ENCODE measurements at places on chromosomes 11 and 22. TPM values are rescaled to one million over a fixed set of nuclear protein-coding genes. Genes with fewer than 3 reads are reported as not detected.

DNA sequence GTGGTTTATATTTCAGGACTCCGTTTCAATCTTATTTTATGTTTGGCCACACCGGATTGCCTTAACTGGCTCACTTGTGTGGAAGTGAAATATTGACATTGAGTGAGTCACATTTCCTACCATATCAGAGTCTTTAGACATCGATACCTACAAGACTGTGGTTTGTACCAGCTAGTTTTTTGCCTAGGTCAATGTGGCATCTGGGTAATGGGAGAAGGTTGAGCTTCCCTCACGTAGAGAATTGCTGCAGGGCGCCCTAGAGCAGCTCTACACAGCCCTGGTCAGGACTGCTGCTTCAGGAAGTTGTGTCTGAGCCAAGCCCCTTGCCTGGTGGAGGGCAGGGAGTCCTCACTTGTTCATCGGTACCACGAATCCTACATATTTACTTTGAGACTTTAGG is 1.6 kb downstream of the GRAMD1B start:
- H3K4me3 ChIP-seq = peak overlapping the region; percentile 82
- H3K27ac ChIP-seq = peak overlapping the region; percentile 75
- peak; percentile 27 for DNase-seq
- H3K27me3 ChIP-seq = no peaks in the 10 kb centered on the region
- peaks cover 15% of the 10 kb centered on the region for H3K36me3 ChIP-seq

- H3K27ac ChIP-seq = peak overlapping the region; percentile 89
- DNase-seq = peak; percentile 87
- H3K27me3 ChIP-seq = no peaks in the 10 kb centered on the region
- peaks cover 31% of the 10 kb centered on the region for H3K4me1 ChIP-seq
These were observed 451 bp upstream of the HDHD5 start for GRCh38 chr22:17159504-17159951.

GRCh38 chr11:83175815-83176214 is 17.7 kb upstream of the ANKRD42 start:
- H3K36me3 ChIP-seq = peaks cover 46% of the 10 kb centered on the region
- no peaks in the 10 kb centered on the region for H3K27me3 ChIP-seq
- H3K27ac ChIP-seq = peak overlapping the region; percentile 26

DNA sequence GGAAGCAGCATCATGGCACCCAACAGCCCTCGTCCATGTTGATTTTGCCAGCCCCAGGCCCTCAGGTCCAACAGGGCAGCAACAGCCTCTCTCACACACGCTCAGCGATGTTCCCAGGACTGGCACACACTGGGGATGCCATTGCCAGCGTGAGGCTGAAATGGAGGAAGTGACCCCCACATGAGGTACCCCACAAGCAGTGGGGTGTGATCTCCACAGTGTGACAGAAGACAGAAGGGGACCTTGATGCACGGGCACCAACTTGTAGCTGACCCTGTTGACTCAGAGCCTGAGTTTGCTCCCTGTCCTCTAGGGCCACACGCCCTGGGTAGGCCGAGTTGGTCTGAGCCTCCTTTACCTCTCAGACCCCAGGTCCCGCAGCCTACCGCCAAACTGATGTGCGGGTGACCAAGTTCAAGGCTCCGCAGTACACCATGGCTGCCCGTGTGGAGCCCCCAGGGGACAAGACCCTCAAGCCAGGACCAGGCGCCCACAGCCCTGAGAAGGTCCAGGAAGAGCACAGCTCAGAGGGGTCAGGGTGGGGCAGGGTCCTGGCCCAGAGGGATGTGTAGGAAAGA is 6.2 kb downstream of the SCGB1C1 start:
- H3K36me3 ChIP-seq = peaks cover 10% of the 10 kb centered on the region
- H3K4me1 ChIP-seq = peaks cover 32% of the 10 kb centered on the region
- H3K27me3 ChIP-seq = no peaks in the 10 kb centered on the region
- no peak overlapping the region for H3K4me3 ChIP-seq
- peak; percentile 3 for DNase-seq

- no peak overlapping the region for H3K4me3 ChIP-seq
- no peak for DNase-seq
- no peaks in the 10 kb centered on the region for H3K36me3 ChIP-seq
- no peaks in the 10 kb centered on the region for H3K27me3 ChIP-seq
- no peak overlapping the region for H3K27ac ChIP-seq
These were observed 206.0 kb upstream of the CHORDC1 start for GRCh38 chr11:90428836-90429235.

DNA sequence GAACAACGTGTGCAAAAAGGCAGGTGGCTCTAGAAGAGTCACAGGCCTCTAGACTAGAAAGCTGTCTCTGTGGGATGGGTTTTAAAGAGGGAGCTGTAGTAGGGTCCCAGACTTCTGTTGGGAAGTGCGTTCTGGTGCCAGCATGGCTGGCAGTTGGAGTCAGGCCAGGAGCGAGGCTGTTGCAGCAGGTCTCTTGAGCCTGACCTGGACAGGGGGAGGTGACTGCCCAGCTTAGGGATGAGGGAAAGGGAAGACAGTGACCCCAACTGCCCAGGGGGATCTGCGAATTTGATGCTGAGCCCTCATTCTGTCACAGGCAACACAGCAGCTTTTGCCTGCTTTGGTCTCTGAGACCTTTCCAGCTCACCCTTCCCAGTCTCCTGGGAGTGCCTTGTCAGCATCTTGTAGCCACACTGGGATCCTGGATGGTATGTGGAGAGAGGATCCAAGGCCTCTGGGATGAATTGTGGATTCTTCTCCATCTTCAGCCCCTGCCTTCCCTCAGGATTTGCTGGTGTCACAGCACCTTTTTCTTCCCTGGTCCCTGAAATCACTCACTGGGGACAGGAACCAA is 3.4 kb downstream of the TSKU start:
- peaks cover 20% of the 10 kb centered on the region for H3K27me3 ChIP-seq
- peaks cover 19% of the 10 kb centered on the region for H3K4me1 ChIP-seq
- no peak for DNase-seq
- no peak overlapping the region for H3K4me3 ChIP-seq

DNA sequence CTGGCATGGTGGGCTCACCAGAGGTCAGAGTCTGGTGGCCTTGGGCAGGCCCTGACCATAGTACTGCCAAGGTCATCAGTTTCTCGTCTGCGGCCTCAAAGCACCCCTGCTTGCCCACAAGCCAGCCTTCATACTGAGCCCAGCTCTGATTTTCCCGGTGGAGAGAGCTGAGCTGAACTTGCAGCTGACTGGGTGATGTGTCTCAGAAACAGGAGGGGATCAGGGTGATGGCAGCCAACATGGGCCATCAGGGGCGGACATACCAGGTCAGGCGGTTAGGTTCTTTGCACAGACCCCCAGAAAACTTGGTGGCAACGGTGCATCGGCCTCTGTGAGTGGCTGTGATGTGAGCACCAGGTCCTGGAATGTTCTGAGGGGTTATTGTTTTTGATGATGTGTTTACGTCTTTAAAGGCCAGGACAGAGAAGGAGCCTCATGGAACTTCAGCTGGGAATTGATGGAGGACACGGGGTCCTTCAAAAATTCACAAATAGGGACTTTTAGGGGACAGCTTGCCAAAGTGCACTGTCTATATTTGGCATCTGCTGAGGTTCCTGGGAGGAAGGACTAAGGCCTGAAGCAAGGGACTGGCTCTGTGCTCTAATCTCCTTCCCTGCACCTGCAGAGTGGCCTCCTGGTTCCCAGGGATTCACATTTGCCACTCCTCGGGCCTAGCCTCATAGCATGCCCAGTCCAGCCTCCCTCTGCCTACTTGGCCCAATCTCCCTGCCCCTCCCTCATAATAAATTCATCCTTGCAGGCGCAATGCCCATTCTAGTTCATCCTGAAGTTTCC is 131.2 kb downstream of the OSBP2 start:
- DNase-seq = no peak
- H3K27ac ChIP-seq = no peak overlapping the region
- H3K36me3 ChIP-seq = no peaks in the 10 kb centered on the region
- peaks cover 11% of the 10 kb centered on the region for H3K4me1 ChIP-seq
- H3K27me3 ChIP-seq = peaks cover 33% of the 10 kb centered on the region

- H3K27ac ChIP-seq = no peak overlapping the region
- H3K27me3 ChIP-seq = peaks cover 17% of the 10 kb centered on the region
- no peak overlapping the region for H3K4me3 ChIP-seq
- no peak for DNase-seq
- no peaks in the 10 kb centered on the region for H3K4me1 ChIP-seq
These were observed 10.3 kb upstream of the CYB5R2 start for GRCh38 chr11:7683571-7683970.

DNA sequence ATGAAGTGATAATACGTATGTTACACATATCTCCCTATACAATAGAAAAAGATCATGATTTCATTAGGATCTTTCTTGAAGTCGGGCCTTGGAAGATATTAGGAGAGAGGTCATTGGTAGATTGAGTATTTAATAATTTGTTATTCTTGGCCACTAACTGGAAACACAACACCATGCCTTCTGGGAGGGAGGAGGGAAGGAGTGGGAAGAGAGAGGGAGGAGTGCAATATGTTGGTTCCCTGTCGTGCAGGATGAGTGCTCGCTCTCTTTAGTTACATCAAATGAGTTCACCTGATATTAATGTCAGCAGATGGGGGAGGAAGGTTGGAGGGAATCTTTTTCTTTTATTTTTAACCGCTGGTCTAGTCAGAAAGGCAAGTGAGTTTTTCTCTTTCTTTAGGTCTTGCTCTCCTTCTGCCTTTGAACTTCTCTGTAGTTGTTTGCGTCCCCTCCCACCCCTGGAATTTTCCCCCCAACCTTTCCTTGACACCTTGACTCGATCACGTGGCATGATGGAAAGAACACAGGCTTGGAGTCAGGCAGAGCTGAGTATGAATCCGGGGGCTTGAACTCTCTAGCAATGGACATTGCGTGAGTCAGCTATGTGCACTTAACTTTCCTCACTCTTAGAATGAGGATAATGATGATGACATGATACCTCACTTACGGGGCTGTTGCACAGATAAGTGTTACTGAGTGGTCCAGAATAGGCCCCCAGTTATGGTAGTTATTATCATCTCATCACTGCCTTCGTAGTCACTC is 6.2 kb downstream of the ADAMTS15 start:
- no peaks in the 10 kb centered on the region for H3K36me3 ChIP-seq
- H3K4me1 ChIP-seq = no peaks in the 10 kb centered on the region
- H3K27ac ChIP-seq = no peak overlapping the region
- H3K27me3 ChIP-seq = peaks cover 19% of the 10 kb centered on the region

DNA sequence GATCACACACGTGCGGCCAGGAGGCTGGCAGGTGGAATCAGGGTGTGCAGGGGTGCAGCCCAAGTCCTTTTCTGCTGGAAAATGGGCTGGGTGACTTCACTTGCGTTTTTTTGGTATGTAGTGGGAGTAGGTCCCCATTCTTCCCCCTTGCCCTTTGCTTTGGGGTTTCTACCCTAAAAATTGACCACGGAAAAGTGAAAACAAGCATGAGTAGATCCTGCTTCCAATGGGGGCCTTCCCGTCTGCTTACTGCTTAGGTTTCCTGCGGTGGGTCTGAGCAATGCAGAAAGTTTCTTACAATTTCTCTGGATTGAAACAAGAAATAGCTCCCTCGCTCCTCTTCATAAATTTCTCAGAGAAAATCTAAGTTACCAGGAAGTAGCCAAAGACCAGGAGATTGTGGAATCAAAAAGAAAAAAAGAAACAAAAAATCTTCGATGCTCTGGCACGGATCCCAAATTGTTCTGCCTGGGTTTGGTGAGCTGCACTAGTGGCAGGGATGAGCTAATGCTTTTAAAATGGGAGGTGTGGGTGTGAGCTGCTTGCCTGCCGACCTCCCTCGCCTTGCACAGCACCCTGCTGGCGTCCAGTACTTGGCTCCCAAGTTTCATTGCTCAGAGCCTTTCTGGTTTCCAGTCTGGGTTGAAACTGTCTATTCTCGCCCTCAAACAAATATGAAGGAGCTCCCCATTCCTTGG is 2.4 kb downstream of the TIMP3 start:
- peaks cover 41% of the 10 kb centered on the region for H3K27me3 ChIP-seq
- H3K4me3 ChIP-seq = no peak overlapping the region
- no peak overlapping the region for H3K27ac ChIP-seq
- H3K36me3 ChIP-seq = no peaks in the 10 kb centered on the region
- no peak for DNase-seq

DNA sequence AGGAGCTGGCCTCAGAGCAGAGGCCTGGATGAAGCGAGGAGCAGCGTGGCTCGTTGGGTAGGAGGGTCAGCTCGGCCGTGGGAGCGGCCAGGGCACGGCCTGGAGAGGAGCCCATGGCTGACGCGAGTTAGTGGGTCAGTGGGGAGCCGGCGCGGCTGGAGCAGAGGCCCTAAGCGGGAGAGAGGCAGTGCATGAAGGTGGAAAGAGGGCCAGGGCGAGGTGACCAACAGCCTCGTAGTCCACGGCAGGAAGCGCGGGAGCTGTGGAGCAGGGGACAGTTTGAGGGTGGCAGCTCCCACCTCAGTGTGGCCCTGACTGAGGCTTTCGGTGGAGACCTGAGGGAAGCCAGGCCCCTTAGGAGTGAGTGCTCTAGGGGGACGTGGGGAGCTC is 24.1 kb downstream of the DCPS start:
- DNase-seq = no peak
- no peak overlapping the region for H3K4me3 ChIP-seq
- H3K36me3 ChIP-seq = peaks cover 4% of the 10 kb centered on the region
- no peak overlapping the region for H3K27ac ChIP-seq
- H3K27me3 ChIP-seq = no peaks in the 10 kb centered on the region
- peaks cover 17% of the 10 kb centered on the region for H3K4me1 ChIP-seq

GRCh38 chr11:116168459-116168787 is 604.4 kb downstream of the BUD13 start:
- H3K27ac ChIP-seq = no peak overlapping the region
- no peak for DNase-seq
- H3K4me3 ChIP-seq = no peak overlapping the region
- no peaks in the 10 kb centered on the region for H3K4me1 ChIP-seq
- no peaks in the 10 kb centered on the region for H3K36me3 ChIP-seq
- H3K27me3 ChIP-seq = peaks cover 2% of the 10 kb centered on the region

DNA sequence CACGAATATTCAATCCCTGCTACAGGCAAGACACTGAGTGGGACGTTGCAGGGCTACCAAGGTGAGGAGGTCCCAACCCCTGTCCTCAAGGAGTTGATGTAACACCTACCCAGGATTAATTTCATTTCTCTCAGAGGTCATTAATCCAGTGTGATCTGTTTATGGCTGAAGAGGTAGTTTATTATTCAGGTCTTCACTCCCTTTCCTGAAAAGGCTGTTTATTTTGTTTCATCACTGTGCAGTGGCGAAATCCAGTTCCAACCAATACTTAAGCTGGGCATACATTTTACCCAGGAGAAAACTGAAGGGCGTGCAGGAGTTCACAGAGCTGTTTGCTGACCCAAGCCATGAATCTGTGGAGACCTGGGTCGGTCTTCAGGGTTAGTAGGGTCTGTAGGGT is 2.7 kb upstream of the PTPRJ start:
- H3K27ac ChIP-seq = no peak overlapping the region
- peaks cover 7% of the 10 kb centered on the region for H3K4me1 ChIP-seq
- no peaks in the 10 kb centered on the region for H3K27me3 ChIP-seq

- no peaks in the 10 kb centered on the region for H3K36me3 ChIP-seq
- H3K27me3 ChIP-seq = peaks cover 11% of the 10 kb centered on the region
- H3K4me3 ChIP-seq = no peak overlapping the region
- no peaks in the 10 kb centered on the region for H3K4me1 ChIP-seq
- no peak overlapping the region for H3K27ac ChIP-seq
These were observed 56.6 kb downstream of the LINC01488 start for GRCh38 chr11:69537855-69538640.

FAM180B gene
- total RNA-seq = not detected

OR5B21 gene
- not detected for total RNA-seq

CEND1 gene
- 0.20 TPM for total RNA-seq

OR11H1 gene
- total RNA-seq = not detected

AP5B1 gene
- total RNA-seq = 30.9 TPM

RIMBP3B gene
- 0.29 TPM for total RNA-seq

MS4A7 gene
- total RNA-seq = not detected

CPT1B gene
- 42.9 TPM for total RNA-seq

FGF19 gene
- total RNA-seq = not detected

Data from activated CD8-positive, alpha-beta T cell treated with anti-CD3 and anti-CD28 coated beads for 36 hours (primary cell).